Peyer's patch (tissue), 4 donors: ENCODE measurements at places on chromosomes 5 and 9. TPM values are rescaled to one million over a fixed set of nuclear protein-coding genes. Genes with fewer than 3 reads are reported as not detected.

Gene FOXD4L4
- total RNA-seq, result not detected

DNA sequence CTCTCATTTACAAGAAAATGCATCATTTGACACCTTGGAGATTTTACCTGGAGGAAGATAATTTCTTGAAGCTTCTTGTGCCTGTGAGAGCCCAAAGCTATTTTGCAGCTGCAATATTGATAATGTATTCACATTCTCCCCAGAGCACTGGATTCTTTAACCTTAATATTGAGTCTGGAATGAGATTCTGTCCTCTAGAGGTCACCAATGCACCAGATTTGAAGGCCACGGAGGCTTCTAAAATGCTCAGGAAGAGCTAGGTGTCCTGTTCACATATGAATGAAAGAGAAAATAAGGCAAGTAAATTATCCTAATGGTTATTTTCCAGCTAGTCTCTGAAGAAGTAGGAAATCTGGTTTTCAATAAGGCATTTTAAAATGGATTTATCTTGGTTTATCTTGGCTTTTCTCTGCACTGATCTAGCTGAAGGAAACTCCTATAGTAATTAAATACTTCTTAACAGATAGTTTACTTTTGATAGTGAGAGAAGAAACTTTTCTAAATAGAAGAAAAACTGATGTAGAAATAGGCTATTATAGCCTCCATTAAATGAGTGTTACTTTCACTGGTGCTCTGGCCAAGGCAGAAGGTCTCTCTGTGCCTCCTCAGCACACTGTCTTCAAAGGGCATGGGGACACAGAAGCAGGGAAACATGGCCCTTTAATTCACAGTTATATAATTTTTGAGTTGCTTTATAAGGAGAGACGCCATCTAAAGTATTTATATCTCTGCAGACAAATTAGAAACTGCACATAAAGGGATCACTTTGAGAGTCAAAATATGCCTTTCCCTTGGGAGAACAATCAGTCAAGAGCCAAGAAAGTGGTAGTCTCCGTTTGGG is 297.0 kb upstream of the ACTBL2 start:
- H3K4me3 ChIP-seq, result no peak overlapping the region
- no peak overlapping the region for H3K27ac ChIP-seq
- no peaks in the 10 kb centered on the region for H3K36me3 ChIP-seq
- no peaks in the 10 kb centered on the region for H3K4me1 ChIP-seq
- peak; percentile 49 for DNase-seq

- H3K27me3 ChIP-seq, result no peaks in the 10 kb centered on the region
- no peak overlapping the region for H3K4me3 ChIP-seq
- no peak overlapping the region for H3K27ac ChIP-seq
- DNase-seq, result no peak
Observed at GRCh38 chr9:18122171-18122570, 351.8 kb upstream of the ADAMTSL1 start.

- no peaks in the 10 kb centered on the region for H3K27me3 ChIP-seq
- H3K27ac ChIP-seq, result no peak overlapping the region
- H3K4me1 ChIP-seq, result no peaks in the 10 kb centered on the region
Observed at GRCh38 chr5:87836696-87837095, 424.0 kb upstream of the CCNH start.

DNA sequence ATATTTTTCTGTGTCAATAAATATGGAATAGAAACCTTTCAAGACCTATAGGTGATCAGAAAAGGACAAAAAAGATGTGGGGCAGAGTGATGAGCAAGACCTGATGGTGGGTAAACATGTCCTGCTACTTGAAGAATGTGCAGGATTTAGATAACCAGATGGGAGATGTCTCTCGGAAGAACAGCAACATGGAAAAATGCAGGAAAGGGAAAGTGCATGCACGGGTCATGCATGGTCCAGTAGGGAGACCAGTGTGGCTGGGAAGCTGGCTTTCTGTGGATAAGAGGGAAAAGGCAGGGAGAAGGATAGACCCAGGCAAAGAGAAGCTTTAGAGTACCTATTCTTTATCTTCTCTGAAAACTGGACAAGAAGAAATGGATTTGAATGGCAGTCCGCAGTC is 7.1 kb upstream of the CAST start:
- H3K27me3 ChIP-seq, result no peaks in the 10 kb centered on the region
- no peak for DNase-seq
- no peak overlapping the region for H3K27ac ChIP-seq
- H3K4me3 ChIP-seq, result no peak overlapping the region
- no peaks in the 10 kb centered on the region for H3K36me3 ChIP-seq

GRCh38 chr9:34982361-34982760 is 7.2 kb upstream of the DNAJB5 start:
- DNase-seq, result no peak
- H3K4me3 ChIP-seq, result no peak overlapping the region
- no peaks in the 10 kb centered on the region for H3K4me1 ChIP-seq
- peak overlapping the region; percentile 65 for H3K27ac ChIP-seq

- H3K27me3 ChIP-seq, result no peaks in the 10 kb centered on the region
- no peaks in the 10 kb centered on the region for H3K36me3 ChIP-seq
- no peak for DNase-seq
- H3K4me1 ChIP-seq, result no peaks in the 10 kb centered on the region
Observed at GRCh38 chr5:74179179-74179578, 461.3 kb downstream of the ENC1 start.

- H3K27me3 ChIP-seq, result no peaks in the 10 kb centered on the region
- no peak overlapping the region for H3K4me3 ChIP-seq
- no peaks in the 10 kb centered on the region for H3K36me3 ChIP-seq
- H3K27ac ChIP-seq, result no peak overlapping the region
- H3K4me1 ChIP-seq, result no peaks in the 10 kb centered on the region
- no peak for DNase-seq
Observed at GRCh38 chr5:3356016-3356415, 239.6 kb upstream of the IRX1 start.

GRCh38 chr9:21919377-21920362 is 74.5 kb downstream of the CDKN2A start:
- no peaks in the 10 kb centered on the region for H3K27me3 ChIP-seq
- no peaks in the 10 kb centered on the region for H3K36me3 ChIP-seq
- no peak for DNase-seq
- H3K27ac ChIP-seq, result no peak overlapping the region
- no peaks in the 10 kb centered on the region for H3K4me1 ChIP-seq
- H3K4me3 ChIP-seq, result no peak overlapping the region
